Hypothalamus (tissue), 51 donors: ENCODE measurements at places on chromosomes 2 and 18.

DNA sequence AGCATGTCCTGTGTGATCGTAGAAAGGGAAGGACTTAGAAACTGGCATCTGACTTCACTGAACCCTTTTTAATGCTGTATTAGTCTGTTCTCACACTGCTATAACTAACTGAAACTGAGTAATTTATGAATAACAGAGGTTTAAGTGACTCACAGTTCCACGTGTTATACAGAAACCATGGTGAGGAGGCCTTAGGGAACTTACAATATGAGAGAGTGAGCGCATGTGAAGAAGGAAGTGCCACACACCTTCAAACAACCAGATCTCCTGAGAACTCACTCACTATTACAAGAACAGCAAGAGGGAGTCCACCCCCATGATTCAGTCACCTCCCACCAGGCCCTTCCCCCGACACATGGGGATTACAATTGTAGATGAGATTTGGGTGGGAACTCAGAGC is 811.3 kb downstream of the CPS1 start:
- DNase-seq = no peak

- DNase-seq = no peak
Measured at GRCh38 chr2:233354971-233355574, 779 bp downstream of the DGKD start.

GRCh38 chr2:203826704-203827103 is 40.9 kb upstream of the CTLA4 start:
- DNase-seq = no peak

- no peak for DNase-seq
Measured at GRCh38 chr18:29156531-29156930, 979.6 kb upstream of the CDH2 start.

DNA sequence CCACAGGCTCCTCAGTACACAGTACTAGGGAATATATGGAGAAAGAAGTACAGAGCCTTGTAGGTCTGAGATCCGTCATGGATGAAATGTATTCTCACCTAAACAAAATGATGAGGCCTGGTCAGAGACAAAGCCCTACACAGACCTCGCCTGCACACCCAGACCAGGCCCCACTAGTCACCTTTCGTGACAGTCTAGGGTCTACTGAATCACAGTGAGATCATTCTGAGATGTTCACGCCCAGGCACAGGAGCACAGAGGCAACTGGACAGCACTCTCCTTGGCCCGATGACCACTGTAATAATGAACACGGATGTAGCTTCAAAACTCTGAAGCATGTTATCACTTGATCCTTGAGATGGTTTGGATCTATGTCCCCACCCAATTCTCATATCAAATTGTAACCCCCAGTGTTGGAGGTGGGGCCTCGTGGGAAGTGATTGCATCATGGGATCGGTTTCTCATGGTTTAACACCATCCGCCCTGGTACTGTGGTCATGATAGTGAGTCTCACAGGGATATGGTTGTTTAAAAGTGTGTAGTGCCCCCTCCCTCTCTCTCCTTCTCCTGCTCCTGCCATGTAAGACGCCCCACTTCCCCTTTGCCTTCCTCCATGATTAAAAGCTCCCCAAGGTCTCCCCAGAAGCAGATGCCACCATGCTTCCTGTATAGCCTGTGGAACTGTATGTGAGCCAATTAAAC is 15.1 kb downstream of the DOCK10 start:
- no peak for DNase-seq

DNA sequence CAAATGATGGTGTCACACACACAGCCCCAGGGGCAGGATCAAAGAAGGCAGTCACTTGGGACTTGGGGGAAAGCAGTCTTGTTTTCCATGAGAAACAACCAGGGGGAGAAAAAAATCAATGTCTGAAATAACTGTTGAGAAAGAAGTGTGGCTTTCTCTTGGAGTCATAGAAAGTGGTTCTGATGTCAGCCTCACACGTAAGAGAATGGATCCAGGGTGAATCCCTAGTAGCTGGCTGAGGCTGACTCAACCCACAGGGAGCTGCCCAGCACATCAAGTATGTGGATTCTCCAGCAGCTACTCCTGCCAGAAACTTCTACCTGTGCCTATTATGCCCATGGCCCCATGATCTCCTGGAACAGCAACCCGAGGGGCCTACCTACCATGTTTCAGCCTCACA is 33.6 kb upstream of the ZBTB7C start:
- no peak for DNase-seq

DNA sequence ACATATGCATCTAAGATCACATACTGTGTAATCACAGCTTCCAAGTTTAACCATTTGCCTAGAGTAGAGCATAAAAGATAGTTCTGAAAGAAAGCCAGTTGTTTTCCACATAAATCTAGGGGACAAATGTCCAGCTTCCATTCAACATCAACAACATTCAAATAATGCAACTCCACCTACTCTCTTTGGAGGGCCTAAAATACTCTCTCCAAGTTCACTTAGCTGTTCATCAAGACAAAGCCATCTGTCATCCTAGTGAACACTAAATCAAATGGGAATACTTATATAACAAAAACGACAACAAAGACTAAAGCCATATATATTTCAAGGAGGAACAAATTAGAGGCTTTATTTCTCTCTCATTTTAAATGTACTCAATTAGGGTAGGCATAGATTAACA is 221.5 kb upstream of the CDH2 start:
- no peak for DNase-seq
